Activated T-cell treated with anti-CD3 and anti-CD28 coated beads, Interleukin-2, amount 50 U/mL, for 1 hour (primary cell): ENCODE measurements at places on chromosomes 6 and 20.

DNA sequence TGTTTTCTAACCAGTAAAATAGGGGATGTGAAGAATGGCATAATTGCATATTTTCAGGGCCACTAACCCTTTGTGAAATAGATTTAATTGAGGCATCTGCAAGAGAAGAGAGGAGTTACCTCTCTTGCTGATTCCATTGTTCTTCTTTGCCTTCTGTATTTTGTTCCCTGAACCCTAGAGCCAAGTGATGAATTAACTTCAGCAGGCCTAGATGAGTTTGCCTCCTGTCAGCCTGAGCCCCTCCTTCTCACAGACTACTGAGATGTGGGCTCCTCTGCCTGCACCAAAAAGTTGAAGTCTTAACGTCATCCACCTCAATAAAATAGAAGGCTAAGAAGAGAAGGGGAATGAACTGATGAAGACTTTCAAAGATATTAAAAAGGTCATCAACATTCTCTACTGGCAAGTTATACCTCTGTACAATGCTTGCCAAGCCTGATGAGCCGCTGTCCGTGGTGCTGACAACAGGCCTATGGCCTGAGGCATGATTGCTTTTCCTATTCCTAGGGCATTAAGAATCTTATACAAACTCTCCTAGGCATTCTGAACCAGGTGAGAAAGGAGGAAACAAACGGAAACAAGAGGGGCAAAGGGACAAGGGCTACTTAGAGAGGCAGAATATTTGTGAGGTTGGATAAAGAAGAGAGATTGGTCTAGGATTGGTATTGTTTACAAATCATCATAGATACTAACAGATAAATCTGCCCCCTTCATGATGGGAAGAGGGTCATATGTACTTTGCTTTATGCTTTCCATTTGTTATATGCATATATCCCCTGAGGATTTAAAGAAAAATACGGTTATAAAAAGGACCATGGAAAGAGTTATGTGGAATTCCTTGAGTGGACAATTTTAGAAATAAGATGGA, 46.8 kb downstream of the CD24 start:
- peak; percentile 19 for DNase-seq

GRCh38 chr6:119276211-119276610, 73.3 kb downstream of the MAN1A1 start:
- no peak for DNase-seq

- no peak for DNase-seq
Measured at GRCh38 chr6:107805504-107805903, 18.6 kb downstream of the SCML4 start.

DNA sequence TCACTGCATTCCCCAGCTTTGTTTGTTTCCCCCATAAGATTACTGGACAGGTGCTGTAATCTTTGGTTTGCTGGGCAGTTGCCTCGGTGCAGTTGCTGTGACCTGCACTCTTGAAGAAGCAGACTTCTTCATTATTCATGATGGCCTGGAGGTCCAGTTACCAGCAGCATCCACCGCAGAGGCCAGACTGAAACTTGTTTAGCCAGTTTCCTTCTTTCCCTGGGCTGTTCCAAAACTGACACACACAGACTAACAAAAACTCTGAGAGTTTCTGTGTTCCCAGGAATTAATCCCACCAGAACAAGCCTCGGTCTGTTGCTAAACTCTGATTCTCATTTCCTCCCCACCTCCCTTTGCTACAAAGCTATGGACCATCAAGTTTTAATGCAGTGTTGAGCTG, 144.1 kb downstream of the QRSL1 start:
- DNase-seq, result no peak

DNA sequence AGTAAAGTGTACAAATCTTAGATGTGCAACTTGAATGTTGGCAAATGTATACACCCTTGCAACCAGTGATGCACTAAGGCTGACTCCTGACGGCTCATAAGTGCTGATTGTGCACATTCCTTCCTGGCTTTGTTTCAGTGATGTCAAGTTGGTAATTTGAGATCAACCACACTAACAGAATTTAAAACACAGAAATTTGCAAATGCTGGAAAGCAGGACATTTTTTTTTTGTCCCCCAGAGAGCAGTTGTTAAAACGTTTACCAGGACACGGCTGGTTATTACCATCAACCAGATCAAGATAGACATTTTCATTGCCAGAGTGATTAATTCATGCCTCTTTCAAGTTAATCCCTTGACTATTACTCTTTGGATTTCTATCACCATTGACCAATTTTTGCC, 735.6 kb downstream of the RFPL4B start:
- DNase-seq, result no peak

- no peak for DNase-seq
Measured at GRCh38 chr20:8722277-8722928, 346.5 kb upstream of the PLCB4 start.

GRCh38 chr6:53041356-53041755, 23.8 kb upstream of the FBXO9 start:
- no peak for DNase-seq

- DNase-seq, result no peak
Measured at GRCh38 chr6:22690446-22690845, 121.1 kb downstream of the HDGFL1 start.

DNA sequence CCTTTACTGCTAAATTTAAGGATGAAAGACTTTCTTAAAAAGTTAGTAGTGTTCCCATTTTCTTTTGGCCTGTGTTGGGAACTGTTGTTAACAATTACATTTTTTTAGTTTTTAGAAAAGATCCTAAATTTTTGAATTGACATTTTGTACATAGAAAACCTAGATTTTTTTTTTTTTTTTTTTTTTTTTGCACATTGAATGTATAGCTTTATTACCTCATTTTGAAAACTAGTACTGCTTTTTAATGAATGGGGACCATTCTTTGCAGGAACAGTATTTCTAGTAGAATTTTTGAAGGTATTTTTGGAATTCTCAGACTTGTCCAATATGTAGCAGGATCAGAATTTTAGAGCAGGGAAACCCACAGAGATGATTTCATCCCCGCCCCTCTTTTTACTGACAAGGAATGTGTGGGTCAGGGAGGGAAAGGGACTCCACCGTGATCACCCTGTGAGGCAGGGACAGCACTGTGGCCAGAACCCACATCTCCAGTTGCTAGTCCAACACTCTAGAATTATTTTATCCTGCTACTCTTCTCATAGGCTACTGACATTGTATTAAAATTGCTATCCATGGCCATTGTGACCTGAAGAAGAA, 154.4 kb upstream of the SUPT3H start:
- DNase-seq, result no peak

- no peak for DNase-seq
Measured at GRCh38 chr6:157659536-157660271, 163.3 kb upstream of the SNX9 start.
